ENCODE measurements at places on chromosomes 5 and 9. TPM values are rescaled to one million over a fixed set of nuclear protein-coding genes. Genes with fewer than 3 reads are reported as not detected.
A peak's percentile ranks its signal among the peaks of the same experiment; 100 is the strongest.

GRCh38 chr5:138990986-138991590, 116.0 kb upstream of the LRRTM2 start:
- no peak for DNase-seq

DNA sequence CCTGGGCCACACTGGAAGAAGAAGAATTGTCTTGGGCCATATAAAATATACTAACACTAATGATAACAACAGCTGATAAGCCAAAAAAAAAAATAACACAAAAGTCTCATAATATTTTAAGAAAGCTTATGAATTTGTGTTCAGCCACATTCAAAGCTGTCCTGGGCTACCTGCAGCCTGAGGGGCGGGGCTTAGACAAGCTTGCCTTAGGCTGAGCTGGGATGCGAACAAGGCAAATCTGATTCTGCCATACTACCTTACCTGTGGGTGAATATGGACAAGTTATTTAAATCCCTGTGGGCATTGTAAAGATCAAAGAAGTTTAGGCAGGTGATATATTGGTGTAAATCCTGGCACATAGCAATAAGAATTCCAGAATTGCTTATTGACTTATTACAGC, 212.3 kb upstream of the ATP10B start:
- DNase-seq: no peak

GRCh38 chr5:117357886-117358285, 783.3 kb upstream of the SEMA6A start:
- DNase-seq: no peak

- no peak for DNase-seq
Measured at GRCh38 chr5:3466392-3466791, 129.2 kb upstream of the IRX1 start.

DNA sequence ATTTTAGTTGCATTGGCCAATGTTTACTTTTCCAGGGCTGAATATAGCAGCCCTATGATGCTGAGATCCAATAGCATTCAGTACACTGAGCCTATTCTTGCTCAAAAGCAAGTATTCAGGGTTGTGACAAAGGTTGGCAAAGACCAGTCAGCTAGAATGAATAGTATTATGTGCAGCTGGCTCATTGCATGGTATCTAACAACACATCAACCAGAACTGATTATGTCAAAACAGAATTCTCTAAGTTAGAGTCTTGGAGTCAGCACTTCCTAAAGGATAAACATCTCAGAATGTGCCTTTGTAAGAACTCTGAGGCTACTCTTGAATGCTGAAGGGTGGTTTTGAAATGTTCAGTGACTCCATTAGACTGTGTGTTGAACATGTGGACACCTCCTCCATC, 774.5 kb upstream of the RGMB start:
- no peak for DNase-seq

- DNase-seq: no peak
Measured at GRCh38 chr9:114916481-114916880, 13.9 kb downstream of the TNFSF8 start.

GRCh38 chr9:471320-471719, 256.7 kb downstream of the DOCK8 start:
- no peak for DNase-seq

- no peak for DNase-seq
Measured at GRCh38 chr9:29006628-29007027, 1433.3 kb upstream of the C9orf72 start.

- DNase-seq: peak; percentile 31
Measured at GRCh38 chr5:107063511-107063910, 607.2 kb downstream of the EFNA5 start.

- no peak for DNase-seq
Measured at GRCh38 chr5:137856916-137857862, 10.5 kb upstream of the MYOT start.

- no peak for DNase-seq
Measured at GRCh38 chr9:34862043-34862442, 96.0 kb upstream of the PHF24 start.

DNA sequence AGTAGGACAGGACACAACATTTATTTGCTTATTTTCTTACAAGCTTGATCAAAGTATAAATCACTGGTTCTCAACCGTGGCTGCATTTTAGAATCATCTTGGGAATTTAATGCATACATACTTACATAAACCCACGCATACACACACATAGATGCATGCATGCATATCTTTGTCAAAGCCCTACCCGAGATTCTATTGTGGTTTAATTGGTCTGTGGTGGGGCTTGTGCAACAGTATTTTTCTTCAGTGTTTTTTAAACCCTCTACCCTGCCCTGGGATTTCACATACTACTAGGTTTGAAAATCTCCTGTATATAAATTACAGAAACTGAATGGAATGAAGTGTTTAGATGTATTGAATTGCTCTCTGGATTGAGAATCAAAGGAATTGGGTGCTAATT, 1166.2 kb downstream of the MAT2B start:
- no peak for DNase-seq

DNA sequence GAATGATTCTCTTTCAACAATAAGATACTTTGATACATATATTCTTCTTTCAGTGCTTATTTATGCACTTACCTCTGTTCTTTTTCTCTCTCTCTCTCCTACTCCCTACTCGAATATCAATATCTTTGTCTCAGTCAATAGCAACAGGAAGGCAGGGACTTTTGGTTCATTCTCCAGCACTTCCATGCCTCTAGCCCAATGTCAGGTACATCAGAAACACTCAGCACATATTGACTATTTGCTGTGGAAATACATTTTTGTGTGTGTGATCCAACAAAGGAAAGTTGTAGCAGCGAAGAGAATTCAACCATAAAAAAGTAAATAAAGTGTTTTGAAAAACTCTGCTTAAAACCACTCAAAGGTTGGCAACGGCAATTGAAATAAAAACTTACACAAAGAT, 12.6 kb downstream of the DIRAS2 start:
- DNase-seq: no peak

- DNase-seq: peak; percentile 55
Measured at GRCh38 chr5:179763215-179763945, 30.4 kb upstream of the LTC4S start.

GRCh38 chr5:129172580-129172979, 78.0 kb downstream of the ISOC1 start:
- peak; percentile 22 for DNase-seq

DNA sequence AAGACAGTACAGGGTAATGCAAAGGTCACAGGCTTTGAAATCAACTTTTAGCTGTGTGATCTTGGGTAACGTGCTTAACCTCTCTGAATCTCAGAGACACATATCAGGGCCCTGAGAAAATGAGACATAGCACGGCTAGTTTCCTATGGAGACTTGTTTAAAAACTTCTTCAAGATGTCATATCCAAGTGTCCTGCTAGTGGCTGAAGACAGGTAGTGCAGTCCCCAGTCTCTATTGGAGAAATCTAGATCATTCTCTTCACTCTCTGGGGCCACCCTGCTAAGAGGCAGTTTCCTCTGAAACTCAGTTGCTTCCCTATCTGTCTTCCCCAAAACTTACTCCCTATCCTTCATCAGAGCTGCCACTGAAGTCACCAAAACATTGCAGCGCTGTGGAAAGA, 30.3 kb upstream of the GRXCR2 start:
- DNase-seq: no peak

GRCh38 chr9:20987521-20987920, 43.9 kb downstream of the HACD4 start:
- DNase-seq: no peak

DNA sequence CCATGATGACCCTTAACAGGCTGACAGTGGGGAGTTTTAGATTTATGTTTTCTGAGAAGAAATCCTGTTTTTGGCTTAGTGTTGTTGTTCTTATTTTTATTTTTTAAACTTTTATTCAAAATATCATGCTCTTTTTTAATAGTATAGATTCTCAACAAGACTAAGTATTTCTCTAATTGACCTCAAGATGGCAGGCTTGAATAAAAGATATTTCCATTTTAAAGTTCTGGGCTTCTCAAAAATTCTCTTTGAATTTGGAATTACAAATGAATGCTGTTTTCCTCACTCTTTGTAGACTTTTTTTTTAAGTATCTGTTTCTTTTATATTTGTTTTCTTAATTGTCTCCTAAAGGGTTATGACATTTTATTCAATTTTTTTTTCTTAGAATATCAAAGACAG, 50.0 kb upstream of the SH3GL2 start:
- DNase-seq: no peak

- peak; percentile 21 for DNase-seq
Measured at GRCh38 chr9:128020692-128021091, 39.9 kb upstream of the EEIG1 start.

DNA sequence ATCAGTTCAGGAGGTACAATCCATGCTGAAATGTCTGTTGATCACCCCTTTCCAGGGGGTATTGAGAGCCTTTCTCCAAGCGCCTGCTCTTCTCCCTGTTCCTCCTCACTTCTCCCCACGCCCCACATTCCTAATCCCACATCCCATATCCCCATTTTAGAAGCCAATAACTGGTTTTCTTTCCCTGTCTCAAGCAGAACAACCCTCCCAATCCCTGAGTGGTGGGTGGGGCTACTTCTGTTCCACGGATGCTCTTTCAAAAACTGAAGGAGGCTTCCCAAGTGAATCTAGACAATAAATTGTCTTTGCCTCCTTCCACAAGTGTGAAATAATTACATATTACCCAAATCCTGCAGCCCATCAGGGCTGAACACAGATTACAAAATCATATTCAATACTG, 77.0 kb upstream of the SEMA6A start:
- DNase-seq: no peak

GRCh38 chr9:27041746-27042145, 36.3 kb upstream of the LRRC19 start:
- no peak for DNase-seq

- DNase-seq: no peak
Measured at GRCh38 chr9:132230605-132231004, 68.7 kb downstream of the NTNG2 start.

GRCh38 chr9:36470643-36471290, 70.7 kb upstream of the RNF38 start:
- DNase-seq: peak; percentile 61

DNA sequence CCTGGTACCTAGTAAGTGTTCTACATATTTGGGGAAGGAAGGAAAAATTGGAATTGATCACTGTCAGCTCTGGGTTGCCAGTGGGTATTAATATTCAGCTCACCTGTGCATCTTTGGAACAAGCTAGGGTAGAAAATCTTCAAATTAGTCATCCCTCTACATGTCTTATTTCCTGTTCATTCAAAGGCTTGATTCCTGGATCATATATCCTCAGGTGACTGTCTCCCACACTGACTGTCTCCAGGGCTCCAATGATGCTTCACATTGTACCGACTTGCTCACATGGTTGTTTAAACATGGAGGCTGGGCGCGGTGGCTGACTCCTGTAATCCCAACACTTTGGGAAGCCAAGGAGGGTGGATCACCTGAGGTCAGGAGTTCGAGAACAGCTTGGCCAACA, 11.6 kb upstream of the SUSD1 start:
- DNase-seq: peak; percentile 75

DNA sequence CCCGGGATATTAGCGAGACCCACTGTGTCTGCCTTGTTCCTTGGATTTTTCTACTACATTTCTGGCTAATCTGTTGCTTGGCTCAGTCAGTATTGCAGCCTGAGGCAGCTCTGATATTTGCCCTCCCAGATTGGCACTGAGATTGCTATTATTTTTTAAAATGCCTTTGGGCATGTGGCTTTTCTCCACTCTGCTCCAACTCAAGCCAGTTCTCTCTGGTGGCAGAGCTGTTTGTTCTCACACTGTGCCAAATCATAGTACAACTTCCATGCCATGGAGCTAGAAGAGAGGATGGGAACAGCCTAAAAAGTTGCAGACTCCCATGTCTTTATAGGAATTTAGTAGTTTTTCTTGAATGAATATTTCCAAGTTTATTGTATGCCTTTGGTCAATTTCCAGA, 155.9 kb upstream of the ATP10B start:
- no peak for DNase-seq

DNA sequence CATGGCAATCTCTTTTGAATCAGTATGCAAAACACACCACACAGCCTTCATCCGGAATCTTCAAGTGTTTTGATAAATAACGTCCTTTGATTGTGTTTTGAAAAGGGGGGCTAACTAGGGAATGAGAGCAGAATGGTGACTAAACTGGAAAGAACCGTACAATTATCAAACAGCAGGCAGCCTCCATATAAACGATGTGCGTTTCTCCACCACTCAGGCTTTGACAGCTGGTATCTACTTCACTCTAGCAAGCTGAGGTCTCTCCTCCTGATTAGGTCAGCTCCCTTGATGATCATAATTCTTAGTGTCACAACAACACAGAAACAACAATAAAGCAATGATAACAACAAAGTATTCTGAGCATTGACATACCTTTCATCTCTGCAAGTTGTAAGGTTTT, 465.9 kb downstream of the TUSC1 start:
- DNase-seq: no peak

GRCh38 chr5:141512390-141512910, 23.6 kb downstream of the PCDHGC5 start:
- peak; percentile 21 for DNase-seq

GRCh38 chr9:115254287-115255180, 136.6 kb upstream of the TNC start:
- DNase-seq: peak; percentile 37

- no peak for DNase-seq
Measured at GRCh38 chr9:89554307-89555035, 50.3 kb upstream of the GADD45G start.

DNA sequence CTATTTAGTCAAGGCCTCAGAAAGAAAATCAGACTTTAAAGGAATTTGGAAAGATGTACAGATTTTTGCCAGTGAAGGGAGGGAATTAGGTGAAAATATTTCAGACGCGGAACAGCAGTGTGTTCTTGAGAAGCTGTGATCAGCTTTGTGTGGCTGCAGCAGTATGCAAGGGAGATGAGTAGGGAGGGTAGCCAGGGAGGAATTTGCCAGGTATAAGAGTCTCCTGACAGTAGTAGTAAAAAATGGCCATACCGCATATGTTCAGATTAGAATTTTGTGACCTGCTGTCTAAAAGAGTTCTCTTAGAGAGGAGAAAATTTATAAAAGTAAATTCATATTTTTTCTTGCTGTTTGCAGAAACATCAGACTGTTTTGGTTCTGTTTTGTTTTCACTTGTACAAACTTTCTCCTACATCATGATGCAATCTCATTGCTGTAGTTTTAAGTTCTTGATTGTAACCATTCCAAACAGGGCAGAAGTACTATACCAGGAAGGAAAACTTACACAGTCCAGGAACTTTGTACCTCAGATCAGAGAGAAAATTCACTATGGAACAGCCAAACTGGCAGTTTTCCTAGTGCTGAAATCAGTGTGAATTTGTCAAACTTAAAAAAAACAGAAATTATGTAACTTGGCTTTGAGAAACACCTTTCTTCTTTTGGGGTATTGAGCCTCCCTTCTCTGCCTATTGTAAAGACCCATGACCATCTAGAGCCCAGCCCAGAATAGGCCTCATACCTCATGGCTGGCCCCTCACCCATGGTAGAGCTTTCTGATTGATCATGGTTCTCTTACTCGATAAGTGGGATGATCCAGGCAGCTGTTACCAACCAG, 78.4 kb upstream of the NR3C1 start:
- no peak for DNase-seq

Gene ADAMTS12
- total RNA-seq: 0.14 TPM

Gene TTF1
- 12.5 TPM for total RNA-seq

Gene MED27
- total RNA-seq: 35.9 TPM

Gene TLX3
- total RNA-seq: not detected

Gene CA9
- 0.27 TPM for total RNA-seq

Gene FOXD4L5
- 0.07 TPM for total RNA-seq

Gene CDKN2AIPNL
- 37.8 TPM for total RNA-seq

Gene PRDM9
- total RNA-seq: not detected

Gene ANKRD34B
- total RNA-seq: not detected

Measured in foreskin keratinocyte (primary cell).